ENCODE measurements at places on chromosomes 12 and 14. TPM values are rescaled to one million over a fixed set of nuclear protein-coding genes. Genes with fewer than 3 reads are reported as not detected.

DNA sequence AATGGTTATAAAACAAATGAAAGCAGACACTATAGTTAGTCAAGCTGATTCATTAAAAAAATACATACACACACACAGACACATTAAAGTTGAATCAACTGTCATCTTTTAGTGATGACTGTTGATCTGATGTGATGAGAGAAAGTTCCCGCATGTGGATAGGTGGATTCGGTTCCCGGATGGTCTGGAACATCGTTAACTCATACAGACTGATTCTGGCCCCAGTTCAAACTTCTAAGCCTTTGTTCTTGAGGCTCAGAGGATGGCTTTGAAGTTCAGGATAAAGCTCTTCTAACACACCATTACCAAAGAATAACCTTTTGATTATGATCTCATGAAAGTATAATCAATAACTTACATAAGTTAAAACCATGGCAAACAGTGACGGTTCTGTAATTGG lies 27.5 kb downstream of the WIF1 start:
- no peak for ATAC-seq

DNA sequence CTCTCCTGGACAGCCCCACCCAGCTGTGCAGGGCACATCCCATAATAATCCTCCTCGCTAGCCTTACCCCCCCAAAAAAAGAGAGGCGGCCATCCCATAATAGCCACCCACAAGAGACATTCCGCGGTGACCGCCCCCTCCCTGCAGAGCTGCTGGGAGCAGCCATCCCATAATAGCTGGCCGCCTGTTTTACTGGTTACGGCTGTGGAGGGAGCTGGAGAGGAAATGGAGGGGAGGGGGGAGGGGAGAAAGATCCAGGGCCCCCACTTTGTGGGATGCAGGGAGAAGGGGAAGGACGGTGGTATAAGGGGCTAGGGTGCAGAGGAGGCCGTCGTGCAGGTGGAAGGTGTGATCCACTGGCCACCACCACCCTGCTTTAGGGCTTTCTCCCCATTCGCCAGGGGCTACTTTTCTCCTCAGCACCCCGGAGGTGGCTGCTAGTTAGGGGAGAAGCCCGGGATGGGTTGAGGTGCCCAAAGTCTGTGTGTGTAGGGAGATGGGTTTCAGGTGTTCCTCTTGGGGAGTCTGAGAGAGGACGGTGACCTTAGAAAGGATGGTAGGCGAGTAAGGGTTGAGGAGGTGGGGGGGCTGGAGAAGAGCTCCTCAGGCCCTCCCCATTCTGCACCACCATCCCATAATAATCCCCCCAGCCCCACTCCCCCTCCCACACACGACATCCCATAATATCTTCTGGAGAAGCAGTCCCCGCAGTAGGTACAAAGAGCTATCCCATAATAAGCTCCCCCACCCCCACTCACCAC lies 6.0 kb upstream of the CHD4 start:
- ATAC-seq = peak; percentile 44

Gene RAD9B
- total RNA-seq = 0.44 TPM

- peak; percentile 11 for ATAC-seq
Observed at GRCh38 chr12:71865166-71865713, 25.7 kb downstream of the TBC1D15 start.

Gene OR4E2
- not detected for total RNA-seq

Gene KLRB1
- 0.56 TPM for total RNA-seq

Data from esophagus mucosa (tissue), 1 donor.